Activated T-cell treated with anti-CD3 and anti-CD28 coated beads for 48 hours (primary cell): ENCODE measurements at places on chromosomes 1 and 21.

DNA sequence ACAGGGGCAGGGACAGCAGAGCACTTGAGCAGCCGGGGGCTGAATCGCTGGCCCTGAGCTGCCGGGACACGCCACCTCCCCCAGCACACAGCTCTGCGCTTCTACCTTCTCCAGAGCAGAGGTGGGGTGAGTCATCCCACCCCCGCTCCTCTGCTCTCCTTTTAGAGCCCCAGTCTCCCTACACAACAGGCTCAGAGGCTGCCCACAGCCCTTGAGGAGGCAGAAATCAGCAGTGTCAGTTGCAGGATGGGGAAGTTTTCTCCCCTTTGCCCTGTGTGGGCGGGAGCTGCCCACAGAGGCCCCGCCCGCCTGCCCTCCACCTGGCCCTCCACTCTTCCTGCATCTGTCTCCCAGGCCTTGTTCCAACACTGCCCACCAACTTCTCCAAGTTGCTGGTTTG is 94.6 kb downstream of the STUM start:
- peak; percentile 64 for DNase-seq

DNA sequence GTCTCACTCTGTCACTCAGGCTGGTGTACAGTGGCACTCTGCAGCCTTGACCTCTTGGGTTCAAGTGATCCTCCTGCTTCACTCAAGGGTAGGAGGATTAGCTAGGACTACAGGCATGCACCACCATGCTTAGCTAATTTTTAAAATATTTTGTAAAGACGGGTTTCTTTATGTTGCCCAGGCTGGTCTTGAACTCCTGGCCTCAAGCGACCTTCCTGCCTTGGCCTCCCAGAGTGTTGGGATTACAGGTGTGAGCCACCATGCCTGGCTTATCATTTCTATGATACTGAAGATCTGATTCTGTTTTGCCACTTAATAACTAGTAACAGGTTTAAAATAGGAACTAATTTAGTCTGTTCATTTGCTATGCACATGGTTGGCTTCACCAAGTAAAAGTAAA is 33.6 kb downstream of the GNAI3 start:
- DNase-seq: no peak

DNA sequence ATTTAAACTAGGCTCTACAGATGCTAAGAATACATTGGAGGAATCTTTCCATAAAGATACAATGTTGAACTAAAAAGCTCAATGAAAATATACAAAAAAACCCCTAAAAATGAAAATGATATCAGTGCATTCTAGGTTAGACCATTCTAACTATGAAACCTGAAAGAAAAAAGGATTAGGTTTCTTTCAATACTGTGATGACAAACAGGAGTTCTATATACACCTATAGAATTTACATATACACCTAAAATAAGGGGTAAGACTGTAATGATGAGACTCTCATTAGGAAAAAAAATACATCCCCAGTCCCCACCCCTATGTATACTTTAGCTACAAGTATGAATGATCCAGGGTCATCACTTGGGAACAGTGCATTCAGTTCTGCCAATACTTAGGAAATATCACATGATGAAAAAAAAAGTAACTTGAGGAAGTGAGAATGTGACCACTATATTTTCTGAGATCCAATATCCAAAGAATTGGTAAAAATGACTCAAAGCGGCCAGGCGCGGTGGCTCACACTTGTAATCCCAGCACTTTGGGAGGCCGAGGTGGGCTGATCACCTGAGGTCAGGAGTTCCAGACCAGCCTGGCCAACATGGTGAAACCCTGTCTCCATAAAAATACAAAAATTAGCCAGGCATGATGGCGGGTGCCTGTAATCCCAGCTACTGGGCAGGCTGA is 26.3 kb downstream of the SELENOF start:
- no peak for DNase-seq

GRCh38 chr1:83593073-83593472 is 405.9 kb downstream of the TTLL7 start:
- DNase-seq: no peak

GRCh38 chr21:34017039-34017961 is 56.1 kb upstream of the MRPS6 start:
- DNase-seq: no peak

DNA sequence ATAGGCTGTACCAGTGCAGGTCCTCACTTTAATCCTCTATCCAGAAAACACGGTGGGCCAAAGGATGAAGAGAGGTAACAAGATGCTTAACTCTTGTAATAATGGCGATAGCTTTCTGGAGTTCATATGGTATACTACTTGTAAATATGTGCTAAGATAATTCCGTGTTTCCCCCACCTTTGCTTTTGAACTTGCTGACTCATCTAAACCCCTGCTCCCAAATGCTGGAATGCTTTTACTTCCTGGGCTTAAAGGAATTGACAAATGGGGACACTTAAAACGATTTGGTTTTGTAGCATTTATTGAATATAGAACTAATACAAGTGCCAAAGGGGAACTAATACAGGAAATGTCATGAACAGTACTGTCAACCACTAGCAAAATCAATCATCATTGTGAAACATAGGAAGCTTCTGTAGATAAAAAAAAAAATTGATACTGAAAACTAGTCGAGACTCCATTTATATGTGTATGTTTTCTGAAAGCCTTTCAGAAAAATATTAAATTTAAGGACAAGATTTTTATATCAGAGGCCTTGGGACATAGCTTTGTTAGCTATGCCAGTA is 7.0 kb downstream of the SOD1 start:
- no peak for DNase-seq

DNA sequence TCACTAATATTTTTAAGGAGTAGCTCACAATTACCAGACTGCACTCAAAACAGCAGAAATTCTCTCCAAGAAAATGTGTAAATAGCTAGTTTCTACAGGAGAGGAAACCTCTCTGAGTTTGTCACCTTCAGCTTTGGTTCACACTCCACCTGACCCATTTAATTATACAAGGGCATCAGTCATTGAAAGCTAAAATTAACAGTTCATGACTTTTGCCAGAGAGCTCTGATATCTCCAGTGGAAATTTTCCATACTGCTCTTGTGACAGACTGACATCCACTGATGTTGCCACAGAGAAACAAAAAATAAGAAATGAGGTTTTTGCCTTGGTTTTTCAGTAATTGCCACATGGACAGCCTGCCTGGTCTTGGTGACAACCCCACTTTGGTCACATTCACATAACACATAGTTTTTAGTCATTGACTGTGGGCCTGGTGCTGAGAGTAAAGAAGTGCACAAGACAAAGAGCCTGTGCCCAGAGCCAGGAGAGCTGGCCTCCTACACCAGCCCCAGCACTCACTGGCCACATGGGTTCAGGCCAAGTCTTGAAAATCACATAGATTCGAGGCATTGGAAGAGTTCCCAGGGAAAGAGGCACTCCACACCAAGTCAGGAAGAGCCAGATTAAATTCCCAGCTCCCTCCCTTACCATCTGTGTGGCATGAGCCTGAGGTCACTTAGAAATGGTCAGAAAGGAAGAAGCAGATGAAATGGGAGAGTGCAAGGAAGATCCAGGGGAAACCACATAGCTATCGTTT is 13.8 kb upstream of the SIM2 start:
- no peak for DNase-seq

- no peak for DNase-seq
These were observed 276.9 kb upstream of the RUNX1 start for GRCh38 chr21:35325953-35326352.

GRCh38 chr1:164768619-164769018 is 209.6 kb downstream of the PBX1 start:
- no peak for DNase-seq
